ENCODE measurements at places on chromosomes 16 and 17.
A peak's percentile ranks its signal among the peaks of the same experiment; 100 is the strongest.

GRCh38 chr16:31874366-31875111, 932 bp downstream of the ZNF267 start:
- DNase-seq = peak; percentile 15

GRCh38 chr17:63429766-63430165, 16.3 kb downstream of the CYB561 start:
- no peak for DNase-seq

DNA sequence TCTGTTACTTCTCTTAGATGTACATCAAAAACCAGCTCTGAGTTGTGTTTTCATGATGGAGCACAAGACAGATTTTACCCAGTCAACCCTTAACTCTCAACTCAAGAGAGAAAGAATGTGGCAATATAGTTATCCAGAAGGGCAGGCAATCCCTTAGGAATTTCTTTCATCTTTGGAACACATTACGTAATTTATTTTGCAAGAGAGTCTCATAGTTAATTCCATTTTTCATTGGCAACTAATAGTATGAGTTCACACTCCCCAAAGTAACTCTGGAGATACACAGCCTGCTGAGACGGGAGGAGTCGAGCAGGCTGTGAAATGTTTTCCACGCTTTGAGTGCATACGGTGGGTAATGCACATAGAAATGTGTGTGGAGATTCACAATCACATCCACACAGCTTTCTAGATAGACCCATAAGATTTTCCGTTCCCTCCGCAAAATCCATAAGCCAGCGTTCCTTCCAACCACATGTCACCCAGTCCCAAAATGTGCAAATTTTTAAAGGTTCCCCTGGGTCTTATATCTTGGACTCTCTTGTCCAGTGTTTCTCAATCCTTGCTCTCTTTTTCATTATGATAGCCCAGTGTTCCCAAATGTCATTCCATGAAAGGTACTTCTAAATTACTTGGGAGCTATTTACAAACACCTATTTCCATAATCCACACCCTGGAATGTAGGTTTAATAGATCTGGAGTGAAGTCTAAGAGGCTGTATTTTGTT, 8.4 kb upstream of the CDRT4 start:
- no peak for DNase-seq

DNA sequence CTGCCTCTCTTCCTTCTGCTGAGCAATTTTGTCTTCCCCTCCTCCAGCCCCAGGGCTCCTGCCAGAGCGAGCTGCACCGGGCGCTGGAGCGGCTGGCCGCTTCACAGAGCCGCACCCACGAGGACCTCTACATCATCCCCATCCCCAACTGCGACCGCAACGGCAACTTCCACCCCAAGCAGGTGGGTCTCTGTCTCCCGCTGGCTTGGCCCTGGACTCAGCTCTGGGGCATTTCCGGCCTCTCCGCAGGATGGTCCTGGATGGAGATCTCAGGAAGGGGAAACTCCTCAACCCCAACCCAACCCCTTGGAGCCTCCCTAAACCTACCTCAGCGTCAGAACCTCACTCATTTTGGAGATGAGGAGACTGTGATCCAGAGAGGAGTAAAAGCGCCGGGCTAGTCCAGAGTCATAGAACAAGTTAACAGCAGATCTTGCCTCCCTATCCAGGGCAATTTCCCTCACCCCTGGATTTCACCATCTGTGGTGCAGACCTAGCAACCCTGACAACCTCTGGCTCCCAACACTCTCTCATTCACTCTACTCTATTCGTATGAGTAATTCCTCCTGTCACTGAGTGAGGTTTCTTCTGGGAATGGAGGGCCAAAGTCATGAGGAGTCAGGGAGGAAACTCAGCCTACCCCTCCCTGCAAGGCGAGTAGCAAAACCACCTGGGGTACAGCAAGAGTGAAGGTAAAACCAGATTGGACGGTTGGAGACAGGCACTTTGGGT, 10.8 kb downstream of the IGFBP4 start:
- DNase-seq = no peak

DNA sequence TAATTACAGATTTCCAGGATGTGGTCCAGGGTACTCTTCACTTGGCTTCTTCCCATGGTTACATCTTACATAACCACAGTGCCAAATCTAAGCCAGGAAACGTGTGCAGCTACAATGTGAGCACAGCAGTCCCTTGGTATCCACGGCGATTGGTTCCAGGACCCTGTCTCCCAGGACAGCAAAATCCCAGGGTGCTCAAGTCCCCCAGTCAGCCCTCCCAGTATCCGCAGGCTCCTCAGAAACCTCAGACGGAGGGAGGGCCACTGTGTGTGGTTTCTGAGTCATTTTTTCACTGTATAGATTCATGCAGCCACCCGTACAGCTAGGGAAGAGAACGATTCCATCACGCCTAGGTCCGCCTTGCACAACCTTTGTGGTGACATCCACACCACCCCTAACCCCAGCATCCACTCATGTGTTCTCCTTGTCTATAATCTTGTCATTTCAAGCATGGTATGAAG, 11.1 kb upstream of the ATP2C2 start:
- no peak for DNase-seq
